Inflammatory macrophage (primary cell): ENCODE measurements at places on chromosomes 3 and 15.

DNA sequence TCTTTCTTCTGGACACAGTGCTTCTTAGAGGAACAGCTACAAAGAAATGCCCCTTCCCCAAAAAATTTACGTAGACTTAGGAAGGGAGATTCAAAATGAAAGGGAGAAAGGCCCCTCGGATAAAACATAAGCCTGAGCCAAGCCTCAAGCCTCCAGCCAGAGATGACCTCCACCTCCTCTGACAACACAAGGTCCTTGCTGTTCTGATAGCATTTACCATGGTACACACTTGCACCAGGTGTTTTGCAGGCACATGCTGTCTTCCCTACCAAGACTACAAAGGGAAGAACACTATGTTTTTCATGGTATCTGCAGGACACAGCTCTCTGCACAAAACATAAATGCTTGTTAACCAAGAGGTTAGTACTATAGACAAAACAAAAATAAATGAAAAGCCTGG is 27.8 kb downstream of the RYK start:
- no peak for DNase-seq

DNA sequence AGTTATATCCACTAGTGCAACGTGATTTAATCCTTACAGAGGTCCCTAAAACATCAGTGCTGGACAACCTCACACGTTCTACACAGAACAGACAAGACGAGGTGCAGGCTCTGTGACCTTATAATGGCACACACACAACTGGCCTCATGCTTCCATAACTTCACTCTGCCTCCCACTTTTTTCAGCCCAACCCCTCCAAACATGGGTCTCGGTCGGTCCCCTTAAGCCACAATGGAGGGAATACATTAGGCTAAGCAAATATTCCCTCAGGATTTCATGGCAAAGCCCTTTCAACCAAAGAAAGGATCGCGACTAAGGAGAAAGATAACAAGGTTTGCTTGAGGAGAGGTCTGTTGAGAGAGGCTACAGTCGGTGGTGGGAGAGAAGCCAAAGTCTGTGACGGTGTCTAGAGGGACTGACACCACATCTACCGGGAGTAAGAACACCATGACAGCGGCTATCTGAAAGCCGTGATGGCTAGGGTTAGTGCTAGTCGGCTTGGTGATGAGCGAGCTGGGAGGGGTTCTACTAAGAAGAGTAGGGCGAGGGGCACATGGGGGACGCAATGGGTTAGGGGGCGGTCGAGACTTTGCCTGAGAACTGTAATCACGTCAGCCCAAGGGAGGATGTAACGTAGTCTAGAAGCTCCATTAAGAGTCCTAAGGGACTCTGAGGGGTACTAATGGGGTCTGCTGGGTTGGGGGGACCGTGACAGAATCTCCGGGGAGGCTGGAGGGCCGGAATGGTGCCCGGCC is 1.0 kb downstream of the MYO9A start:
- no peak for DNase-seq

- no peak for DNase-seq
Observed at GRCh38 chr15:65528461-65529060, 1.7 kb upstream of the HACD3 start.

GRCh38 chr3:109728861-109729494 is 391.6 kb upstream of the DPPA4 start:
- DNase-seq: no peak

- DNase-seq: peak; percentile 9
Observed at GRCh38 chr15:98126326-98127085, 166.0 kb downstream of the ARRDC4 start.

- no peak for DNase-seq
Observed at GRCh38 chr3:8656240-8656639, 11.6 kb upstream of the SSUH2 start.

GRCh38 chr15:101765772-101766456 is 37.4 kb upstream of the OR4F6 start:
- DNase-seq: no peak

GRCh38 chr3:108662142-108662738 is 72.7 kb downstream of the DZIP3 start:
- peak; percentile 63 for DNase-seq

DNA sequence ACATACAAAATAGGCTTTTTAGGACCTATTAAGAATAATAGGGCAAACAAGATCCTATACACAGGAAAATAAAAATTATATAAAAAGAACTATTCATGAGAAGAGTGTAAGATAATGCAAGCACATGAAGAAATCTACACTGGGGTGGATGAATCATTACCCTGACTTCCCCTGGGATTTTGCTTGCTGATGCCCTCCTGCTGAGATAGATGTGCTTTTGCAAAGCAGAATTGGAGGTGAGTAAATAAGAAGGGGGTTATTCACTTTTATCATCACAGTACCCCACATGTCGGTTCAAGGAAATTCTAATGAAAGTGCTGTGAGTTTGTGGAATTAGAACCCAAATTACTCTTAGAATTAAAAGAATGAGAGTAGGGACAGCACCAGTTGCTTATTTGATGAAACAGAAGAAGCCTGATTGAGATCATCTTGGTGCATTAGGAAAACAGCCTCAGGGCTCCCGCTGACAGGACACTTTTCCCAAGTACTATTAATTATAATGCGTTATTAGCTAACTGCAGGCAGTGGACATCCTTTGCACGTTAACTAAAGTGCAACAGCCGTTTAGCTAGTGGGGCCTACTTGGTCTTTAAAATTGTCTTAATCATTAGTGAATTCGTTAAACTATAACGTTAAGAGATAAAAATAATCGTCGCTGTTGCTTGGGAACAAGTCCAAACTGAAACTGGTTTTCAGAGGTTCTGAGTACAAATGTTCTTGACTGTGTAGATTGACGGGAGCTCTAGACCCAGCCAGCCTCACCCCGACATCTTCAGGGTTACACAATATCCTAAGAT is 48.4 kb downstream of the SLC2A2 start:
- DNase-seq: no peak

DNA sequence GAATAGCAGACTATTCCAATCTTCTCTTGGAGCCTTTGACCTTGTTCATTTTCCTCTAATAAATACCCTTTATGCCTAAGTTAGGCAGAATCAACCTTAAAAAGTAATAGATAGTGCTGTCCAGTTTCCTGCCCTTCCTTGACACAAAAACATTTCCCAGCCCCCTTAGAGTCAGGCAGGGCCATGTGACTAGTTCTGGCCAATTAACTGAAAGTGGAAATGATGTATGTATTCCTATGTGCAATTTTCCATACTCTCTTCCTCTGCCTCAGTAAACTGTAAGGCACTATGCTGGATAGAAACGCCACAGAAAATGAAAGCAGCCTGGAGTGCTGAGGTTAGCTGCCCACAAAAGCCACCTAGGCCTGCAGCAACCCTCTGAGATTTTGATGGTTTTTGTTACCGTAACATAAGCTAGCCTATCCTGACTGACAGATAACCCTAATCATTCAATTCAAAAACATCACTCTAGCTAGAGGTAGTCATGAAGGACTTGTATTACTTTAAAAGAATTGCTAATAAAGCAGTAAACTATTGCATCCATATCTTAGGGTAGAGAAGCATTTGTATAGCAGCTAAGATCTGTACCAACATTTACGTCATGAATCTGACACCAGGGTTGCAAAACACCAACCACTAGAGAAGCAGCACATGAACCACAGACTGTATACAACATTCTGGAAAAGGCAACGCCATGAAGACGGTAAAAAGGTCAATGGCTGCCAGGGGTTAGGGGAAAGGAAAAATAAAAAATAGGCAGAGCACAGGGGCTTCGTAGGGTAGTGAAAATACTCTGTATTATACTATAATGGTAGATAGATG is 112.9 kb downstream of the ULK4 start:
- no peak for DNase-seq

DNA sequence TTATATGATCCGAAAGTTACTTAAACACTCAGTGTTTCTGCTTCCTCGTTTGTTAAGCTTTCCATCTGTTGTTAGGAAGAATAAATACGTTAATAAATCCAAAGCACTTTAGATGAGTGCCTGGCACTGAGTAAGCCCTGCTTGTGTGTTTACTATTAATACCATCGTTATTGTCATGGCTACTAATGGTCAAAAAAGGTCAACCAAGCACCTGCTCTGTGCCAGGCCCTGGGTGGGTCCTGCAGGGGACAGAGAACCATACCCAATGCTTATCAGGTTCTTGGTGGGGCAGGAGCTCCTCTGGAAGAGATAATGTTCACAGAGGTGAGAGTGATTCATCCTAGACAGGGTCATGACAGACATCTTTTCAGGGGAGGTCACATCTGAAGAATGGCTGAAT is 39.9 kb downstream of the GALNT15 start:
- DNase-seq: no peak

DNA sequence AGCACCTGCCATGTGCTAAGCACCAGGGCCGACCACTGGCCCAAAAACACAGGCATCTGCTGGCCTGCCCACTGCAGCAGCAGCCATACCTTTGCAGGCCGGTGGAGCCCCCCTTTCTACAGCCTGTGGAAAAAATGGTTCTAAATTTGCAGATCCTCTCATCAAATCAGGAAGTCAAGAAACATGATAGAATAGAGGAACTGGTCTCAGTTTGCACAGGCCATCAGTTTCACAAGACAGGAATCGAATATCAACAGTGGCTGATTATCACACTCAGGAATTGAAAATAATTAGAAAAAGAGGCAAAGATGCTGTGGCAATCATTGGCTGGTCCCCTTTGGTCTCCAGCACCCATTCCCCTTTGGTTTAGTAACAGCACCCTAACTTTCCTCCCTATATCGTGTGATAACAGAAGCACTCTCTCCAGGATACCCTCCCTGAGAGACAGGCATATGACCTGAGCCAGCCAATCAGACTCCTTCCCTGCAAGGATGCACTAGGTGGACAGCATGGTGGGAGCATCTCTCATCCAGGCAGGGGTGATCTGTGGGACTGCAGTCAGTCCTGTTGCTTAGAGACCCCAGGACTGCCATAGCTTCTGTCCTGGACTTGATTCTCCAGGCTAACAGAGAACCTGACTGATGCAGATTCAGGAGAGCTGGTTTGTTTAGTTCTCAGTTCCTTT is 3.5 kb upstream of the PAK6 start:
- peak; percentile 60 for DNase-seq
